Caco-2 (cell line): ENCODE measurements at places on chromosomes 3 and 15.

GRCh38 chr3:45366290-45366689 is 22.1 kb upstream of the LARS2 start:
- H3K4me3 ChIP-seq: no peak overlapping the region
- no peak overlapping the region for H3K27ac ChIP-seq
- no peaks in the 10 kb centered on the region for H3K27me3 ChIP-seq
- no peaks in the 10 kb centered on the region for H3K36me3 ChIP-seq

DNA sequence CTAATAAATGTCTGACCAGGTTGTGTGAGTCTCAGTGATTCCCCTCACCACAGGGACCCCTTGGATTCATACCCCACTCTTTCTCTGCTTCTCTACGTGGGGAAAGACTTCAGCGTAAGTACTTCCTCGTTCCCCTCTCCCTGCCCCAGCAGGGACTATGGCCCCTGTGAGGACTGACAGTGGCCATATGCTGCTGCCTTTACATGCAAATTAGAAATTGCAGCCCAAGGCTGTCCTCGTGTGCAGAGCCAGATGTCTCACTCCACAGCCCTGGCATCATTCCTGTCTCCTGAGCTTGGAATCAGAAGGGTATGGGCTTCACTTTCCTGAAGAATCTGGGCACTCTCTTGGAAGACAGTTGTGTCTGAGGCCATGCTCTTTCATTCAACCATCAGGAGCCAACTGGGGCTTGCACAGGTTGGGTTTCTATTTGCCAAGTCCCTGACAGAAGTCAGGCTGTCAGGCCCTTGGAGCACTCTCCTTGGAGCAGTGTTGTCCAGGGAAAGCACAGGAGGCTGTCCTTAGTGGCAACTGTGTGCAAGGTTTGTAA is 30.5 kb upstream of the IQCF2 start:
- no peak overlapping the region for H3K27ac ChIP-seq
- H3K36me3 ChIP-seq: no peaks in the 10 kb centered on the region
- no peaks in the 10 kb centered on the region for H3K27me3 ChIP-seq
- DNase-seq: no peak
- H3K4me1 ChIP-seq: no peaks in the 10 kb centered on the region

GRCh38 chr3:174438501-174439145 is 420.5 kb upstream of the NAALADL2 start:
- no peaks in the 10 kb centered on the region for H3K27me3 ChIP-seq
- H3K36me3 ChIP-seq: no peaks in the 10 kb centered on the region
- H3K4me1 ChIP-seq: peaks cover 20% of the 10 kb centered on the region
- DNase-seq: peak; percentile 61

DNA sequence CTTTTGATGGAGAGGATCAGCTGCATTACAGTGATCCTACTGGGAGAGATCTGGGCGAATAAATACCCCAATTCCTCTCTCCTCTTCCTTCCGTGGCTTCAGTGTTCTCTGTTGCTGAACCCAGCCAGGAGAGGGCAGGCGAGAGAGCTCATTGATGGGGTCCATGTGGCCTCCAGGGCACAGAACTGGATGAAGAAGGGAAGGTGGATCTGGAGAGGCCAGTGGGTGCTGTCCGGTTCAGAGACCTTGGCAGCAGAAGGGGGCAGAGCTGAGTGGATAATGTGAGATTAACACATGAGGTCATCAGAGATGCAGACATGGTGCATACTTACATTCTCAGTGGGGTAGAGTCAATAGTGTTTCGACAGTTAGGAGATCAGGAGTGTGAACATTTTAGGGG is 193.6 kb downstream of the CLSTN2 start:
- H3K36me3 ChIP-seq: no peaks in the 10 kb centered on the region
- no peak overlapping the region for H3K27ac ChIP-seq
- DNase-seq: peak; percentile 47
- no peaks in the 10 kb centered on the region for H3K4me1 ChIP-seq
- H3K4me3 ChIP-seq: no peak overlapping the region

GRCh38 chr3:42442640-42443039 is 32.2 kb upstream of the LYZL4 start:
- no peak overlapping the region for H3K27ac ChIP-seq
- H3K4me3 ChIP-seq: no peak overlapping the region
- no peaks in the 10 kb centered on the region for H3K4me1 ChIP-seq
- no peaks in the 10 kb centered on the region for H3K36me3 ChIP-seq

DNA sequence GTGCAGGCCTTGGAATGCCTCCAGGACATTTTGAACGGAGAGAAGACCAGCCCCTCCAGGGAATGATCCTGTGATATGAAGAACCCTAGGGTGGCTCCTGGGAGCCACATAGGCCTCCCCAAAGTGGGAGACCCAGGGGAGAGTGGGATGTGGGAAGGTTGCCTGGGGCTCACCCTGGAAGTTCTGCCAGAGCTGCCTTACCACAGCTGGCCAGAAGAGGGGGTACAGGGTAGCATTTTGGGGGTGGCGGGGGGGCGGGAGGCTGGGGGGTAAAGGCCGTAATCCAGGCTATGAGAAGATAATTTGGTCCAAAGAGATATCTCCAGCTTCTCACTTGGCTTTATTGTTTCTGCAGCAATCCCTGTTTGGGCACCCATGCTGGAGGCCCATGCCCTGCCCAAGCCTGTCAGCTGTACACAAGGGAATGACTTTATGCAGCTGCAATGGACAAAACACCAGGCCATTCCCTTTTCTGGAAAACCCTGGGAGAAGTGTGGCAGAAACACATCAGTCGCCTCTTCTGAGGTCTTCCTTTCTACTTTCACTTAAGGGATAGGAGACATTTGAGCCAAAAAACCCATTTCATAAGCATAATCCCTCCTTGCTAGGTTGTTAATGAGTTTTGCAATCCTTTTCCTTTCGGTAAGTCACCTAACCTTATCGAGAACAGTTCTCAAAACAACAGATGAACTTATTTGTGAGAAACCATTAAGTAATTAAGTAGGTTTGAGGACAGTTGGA is 11.0 kb upstream of the MUSTN1 start:
- peak; percentile 34 for DNase-seq
- H3K4me3 ChIP-seq: no peak overlapping the region
- H3K27me3 ChIP-seq: no peaks in the 10 kb centered on the region
- peaks cover 2% of the 10 kb centered on the region; the same call in 1 of the 2 replicates for H3K36me3 ChIP-seq
- H3K4me1 ChIP-seq: no peaks in the 10 kb centered on the region

DNA sequence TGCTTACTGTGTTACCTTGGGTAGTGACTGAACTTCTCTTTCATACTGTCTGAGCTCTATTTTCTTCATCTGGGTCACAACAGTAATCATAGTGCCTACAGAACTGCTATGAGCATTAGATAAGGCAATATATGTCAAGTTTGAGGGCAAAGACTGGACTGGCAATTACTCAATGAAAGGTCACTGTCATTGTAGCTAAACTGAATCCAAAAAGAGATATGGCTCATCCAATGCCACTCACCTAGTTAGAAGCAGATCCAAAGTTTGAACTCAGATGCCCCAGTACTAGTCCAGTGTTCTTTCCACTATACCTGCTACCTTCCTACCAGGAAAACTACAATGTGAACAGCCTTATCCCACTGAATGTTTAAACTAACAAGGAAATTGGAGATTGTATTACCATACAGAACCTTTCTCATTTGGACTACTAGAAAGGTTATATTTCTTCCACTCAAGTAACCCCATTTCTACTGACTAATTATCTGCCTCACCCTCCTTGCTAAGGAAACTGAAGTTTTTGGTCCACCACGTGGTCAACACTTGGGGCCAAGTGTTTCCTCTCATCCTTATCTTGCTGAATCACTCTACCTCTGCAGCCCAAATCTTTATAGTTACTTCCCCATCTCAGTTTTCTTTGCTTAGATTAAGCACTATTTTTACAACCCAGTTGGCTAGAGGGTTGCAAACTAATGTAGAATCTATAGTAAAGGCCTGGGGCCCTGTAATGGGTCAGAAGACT is 202.3 kb upstream of the LPP start:
- H3K27ac ChIP-seq: no peak overlapping the region
- no peaks in the 10 kb centered on the region for H3K36me3 ChIP-seq
- H3K4me1 ChIP-seq: peaks cover 15% of the 10 kb centered on the region
- DNase-seq: no peak
- H3K4me3 ChIP-seq: no peak overlapping the region
- H3K27me3 ChIP-seq: no peaks in the 10 kb centered on the region

DNA sequence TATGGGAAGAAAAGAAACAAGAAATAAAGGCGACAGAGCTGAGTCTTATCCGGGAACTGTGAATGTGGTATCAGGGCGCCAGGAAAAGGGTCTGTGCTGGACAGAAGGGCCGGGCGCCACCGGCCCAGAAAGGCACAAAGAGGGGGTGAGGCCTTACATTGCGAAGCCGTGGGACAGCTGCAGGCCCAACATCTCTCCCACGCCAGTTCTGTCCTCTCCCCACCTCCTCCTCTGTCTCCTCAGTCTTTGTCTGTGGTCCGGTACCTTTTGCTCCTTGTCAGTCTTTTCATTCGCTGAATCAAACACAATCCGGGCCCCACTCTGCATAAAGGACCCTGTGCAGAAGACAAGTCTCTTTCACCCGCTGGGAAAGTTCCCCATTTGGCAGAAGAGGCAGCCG is 81.8 kb downstream of the LRIG1 start:
- H3K27me3 ChIP-seq: no peaks in the 10 kb centered on the region
- no peak overlapping the region for H3K27ac ChIP-seq
- 0 out of 2 replicates have a peak, but pooled peaks cover 3% of the 10 kb centered on the region for H3K36me3 ChIP-seq
- DNase-seq: no peak

DNA sequence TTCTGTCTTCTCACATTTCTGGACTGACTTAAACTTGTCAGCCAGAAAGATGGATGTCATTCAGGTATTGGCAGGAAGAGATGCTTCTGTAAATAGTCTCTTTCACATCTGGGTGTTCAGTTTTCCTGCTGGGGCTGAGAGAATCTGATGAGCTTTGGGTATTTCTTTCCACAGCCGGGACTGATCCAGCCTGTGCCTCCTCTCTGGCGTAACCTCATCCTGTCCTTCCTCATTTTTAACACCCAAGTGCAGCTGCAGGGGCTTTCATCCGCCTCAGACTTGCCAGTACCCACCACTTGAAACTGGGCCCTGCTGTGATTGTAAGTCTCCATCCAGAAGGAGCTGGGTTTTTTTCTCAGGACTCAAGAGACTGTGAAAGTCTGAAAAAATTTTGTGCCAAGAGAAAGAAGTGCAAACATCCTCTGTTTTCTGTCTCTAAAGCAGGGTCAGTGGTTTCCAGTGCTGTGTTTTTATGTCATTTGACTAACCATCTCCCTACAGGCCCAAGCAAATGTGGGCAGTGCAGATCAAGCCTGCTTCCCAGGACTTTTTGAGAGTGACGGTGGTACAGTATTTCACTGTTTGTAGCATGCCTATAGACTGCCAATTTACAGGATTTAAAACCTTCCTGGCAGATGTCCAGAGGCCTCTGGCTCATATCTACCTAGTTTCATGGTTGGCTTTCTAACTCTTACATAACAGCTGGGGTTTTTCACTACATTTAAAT is 342.7 kb downstream of the PTPRG start:
- DNase-seq: no peak
- H3K27me3 ChIP-seq: no peaks in the 10 kb centered on the region
- no peaks in the 10 kb centered on the region for H3K36me3 ChIP-seq
- H3K4me3 ChIP-seq: no peak overlapping the region
- H3K4me1 ChIP-seq: no peaks in the 10 kb centered on the region
- H3K27ac ChIP-seq: no peak overlapping the region

- H3K36me3 ChIP-seq: no peaks in the 10 kb centered on the region
- H3K4me3 ChIP-seq: no peak overlapping the region
- no peak for DNase-seq
Observed at GRCh38 chr3:175270866-175271265, 411.7 kb downstream of the NAALADL2 start.

DNA sequence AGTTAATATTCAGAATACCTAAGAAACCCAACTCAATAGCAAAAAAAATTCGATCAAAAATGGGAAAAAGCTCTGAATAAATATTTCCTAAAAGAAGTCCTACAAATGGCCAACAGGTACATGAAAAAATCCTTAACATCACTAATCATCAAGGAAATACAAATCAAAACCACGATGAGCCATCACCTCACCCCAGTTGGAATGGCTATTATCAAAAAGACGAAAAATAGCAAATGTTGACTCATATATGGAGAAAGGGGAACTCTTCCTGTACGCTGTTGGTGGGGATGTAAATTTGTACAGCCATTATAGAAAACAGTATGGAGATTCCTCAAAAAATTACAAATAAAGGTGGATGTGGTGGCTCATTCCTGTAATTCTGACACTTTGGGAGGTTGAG is 29.6 kb upstream of the SGO1 start:
- H3K36me3 ChIP-seq: no peaks in the 10 kb centered on the region
- no peak for DNase-seq
- no peaks in the 10 kb centered on the region for H3K4me1 ChIP-seq
- H3K27ac ChIP-seq: no peak overlapping the region
- H3K4me3 ChIP-seq: no peak overlapping the region

DNA sequence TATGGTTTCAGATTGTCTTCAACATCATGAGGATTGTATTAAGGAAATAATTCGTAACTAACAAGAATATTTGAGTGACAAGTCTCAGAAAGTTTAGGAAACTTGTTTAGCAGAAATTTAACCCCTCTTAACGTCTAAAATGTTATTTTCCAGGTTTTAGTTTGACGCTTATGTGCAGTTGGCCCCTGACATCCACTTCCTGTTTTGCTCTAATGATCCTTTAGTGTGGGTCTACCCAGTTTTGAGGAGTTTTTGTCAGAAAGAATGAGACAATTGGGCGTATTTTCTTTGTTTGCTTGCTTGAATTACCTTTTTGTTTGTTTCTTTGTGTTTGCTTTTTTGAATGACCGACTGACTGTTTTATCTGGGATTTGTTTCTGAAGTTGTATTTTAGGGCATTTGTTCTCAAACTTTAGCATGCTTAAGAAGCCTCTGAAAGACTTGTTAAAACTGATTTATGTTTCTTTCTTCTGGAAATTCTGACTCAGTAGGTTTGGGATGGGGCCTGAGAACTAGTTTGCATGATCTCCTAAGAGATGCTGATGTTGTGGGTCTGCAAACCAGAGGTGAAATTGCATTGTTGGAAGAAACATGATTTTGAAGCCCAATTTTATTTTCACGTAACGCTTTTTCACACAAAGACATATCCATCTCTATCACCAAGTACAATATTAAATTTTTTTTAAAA is 20.6 kb downstream of the RBMS3 start:
- H3K4me3 ChIP-seq: no peak overlapping the region
- DNase-seq: no peak
- H3K27me3 ChIP-seq: no peaks in the 10 kb centered on the region

- no peaks in the 10 kb centered on the region for H3K36me3 ChIP-seq
- DNase-seq: no peak
- no peaks in the 10 kb centered on the region for H3K4me1 ChIP-seq
- no peaks in the 10 kb centered on the region for H3K27me3 ChIP-seq
- no peak overlapping the region for H3K27ac ChIP-seq
Observed at GRCh38 chr15:95176794-95177577, 945.6 kb downstream of the MCTP2 start.

GRCh38 chr3:15157441-15157840 is 48.6 kb upstream of the CAPN7 start:
- no peaks in the 10 kb centered on the region for H3K36me3 ChIP-seq
- no peak overlapping the region for H3K4me3 ChIP-seq
- no peaks in the 10 kb centered on the region for H3K27me3 ChIP-seq
- no peak overlapping the region for H3K27ac ChIP-seq
- no peaks in the 10 kb centered on the region for H3K4me1 ChIP-seq
